Upper lobe of right lung (tissue), 1 donor: ENCODE measurements at places on chromosomes 1 and 21. TPM values are rescaled to one million over a fixed set of nuclear protein-coding genes. Genes with fewer than 3 reads are reported as not detected.

CSF3R gene
- 202 TPM for total RNA-seq

GSTM3 gene
- 29.7 TPM for total RNA-seq

ERICH3 gene
- not detected for total RNA-seq

TAF1A gene
- 7.1 TPM for total RNA-seq

NPHS2 gene
- total RNA-seq, result not detected

ETV3L gene
- total RNA-seq, result not detected
